Activated CD4-positive, alpha-beta T cell treated with anti-CD3 and anti-CD28 coated beads for 36 hours (primary cell): ENCODE measurements at places on chromosomes 5 and 9. TPM values are rescaled to one million over a fixed set of nuclear protein-coding genes. Genes with fewer than 3 reads are reported as not detected.
A peak's percentile ranks its signal among the peaks of the same experiment; 100 is the strongest.

GRCh38 chr5:14156650-14157492 lies 13.7 kb downstream of the TRIO start:
- no peak for DNase-seq

DNA sequence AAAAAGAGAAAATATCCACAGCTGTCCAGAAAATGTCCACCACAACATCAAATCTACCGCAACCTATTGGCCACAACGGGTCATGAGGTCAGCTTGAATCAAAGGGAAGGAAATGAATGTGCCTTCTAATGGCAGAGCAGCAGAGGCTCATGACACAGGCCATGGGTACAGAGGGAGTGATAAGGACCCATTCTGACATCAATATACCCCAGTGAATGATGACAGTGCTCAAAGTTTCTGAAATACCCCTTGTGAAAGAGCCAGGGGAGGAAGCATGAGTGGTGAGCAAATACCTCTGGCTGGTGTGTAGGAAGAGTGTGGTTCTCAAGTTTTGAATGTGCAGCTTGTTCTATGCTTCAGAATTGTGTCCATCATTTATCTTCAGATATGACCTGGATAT lies 348.2 kb downstream of the IRX1 start:
- DNase-seq, result no peak

DNA sequence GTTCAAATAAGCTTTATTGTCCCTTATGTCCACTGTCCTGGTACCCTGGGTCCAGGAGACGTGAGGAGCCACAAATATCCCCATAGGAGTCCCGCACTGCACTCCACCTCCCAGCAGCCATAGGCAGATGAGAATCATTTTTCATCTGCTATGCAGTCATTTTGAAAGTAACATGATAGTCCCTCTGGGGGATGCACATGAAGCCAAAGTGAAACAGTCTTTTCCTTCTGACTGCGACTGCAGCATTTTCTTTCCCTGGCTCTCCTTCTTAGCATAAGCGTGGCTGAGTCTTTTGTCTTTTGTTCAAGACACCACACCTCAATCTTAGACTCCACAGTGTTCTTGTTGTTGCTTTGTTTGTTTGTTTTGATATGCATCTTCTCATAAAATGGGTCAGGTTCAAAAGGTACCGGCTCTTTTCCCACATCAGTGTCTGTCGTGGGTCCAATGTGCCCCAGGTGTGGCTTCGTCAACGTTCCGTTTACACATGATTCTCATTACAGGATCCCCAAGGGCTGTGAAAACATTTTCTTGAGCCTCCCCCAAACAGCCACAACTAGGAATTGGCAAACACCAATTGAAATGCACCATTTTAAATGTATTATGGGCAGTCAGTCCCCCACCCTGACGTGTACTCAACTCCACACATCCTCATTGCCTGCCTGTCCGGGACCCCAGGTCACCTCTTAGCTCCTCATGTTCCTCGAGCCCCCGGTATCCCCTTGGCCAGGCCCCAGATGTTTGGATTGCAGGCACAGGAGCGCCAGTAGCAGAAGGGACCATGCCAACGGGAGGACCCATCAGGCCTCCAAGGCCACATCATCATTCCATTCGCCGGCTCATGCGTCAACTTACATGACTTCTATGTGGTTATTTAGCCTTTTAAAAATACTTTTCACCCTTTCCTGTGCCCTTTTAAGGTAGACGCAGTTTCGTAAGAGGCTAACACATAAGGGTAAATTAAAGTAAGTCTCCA lies 237.8 kb upstream of the DAPK1 start:
- DNase-seq, result no peak

DNA sequence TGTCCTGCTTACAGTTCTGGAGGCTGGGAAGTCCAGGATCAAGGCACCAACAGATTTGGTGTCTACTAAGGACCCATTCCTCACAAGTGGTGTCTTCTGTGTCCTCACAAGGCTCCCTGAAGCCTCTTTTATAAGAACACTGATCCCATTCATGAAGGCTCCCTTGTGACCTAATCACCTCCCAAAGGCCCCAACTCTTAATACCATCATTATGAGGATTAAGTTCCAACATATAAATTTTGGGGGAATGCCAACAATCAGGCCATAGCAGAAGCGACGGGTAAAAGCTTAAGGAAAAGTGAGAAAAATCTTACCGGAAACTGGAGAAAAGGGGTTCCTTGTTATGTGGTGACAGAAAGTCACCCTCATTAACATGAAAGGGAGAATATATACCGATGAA lies 11.2 kb downstream of the CTNNAL1 start:
- no peak for DNase-seq

The WNT8A gene
- not detected for total RNA-seq

The TMOD1 gene
- total RNA-seq, result 1.5 TPM

The LCNL1 gene
- not detected for total RNA-seq

DNA sequence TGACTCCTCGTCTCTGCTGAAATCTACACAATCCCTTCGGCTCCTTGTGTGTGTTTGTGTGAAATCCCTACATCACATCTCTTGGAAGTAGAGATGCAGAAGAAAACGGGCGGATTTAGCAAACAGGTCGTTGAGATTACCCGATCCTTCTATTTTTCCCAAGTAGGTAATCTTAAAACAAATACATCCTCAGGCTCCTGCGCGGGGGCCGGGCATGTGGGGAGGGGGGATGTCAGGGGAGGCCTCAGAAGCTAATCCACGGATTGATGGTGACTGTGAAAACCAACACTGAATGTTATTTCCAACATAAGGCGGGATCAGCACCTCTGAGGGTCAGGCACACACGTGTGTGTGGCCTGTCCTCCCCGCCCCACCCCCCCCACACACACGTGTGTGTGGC lies 137.8 kb downstream of the ROR2 start:
- no peak for DNase-seq

DNA sequence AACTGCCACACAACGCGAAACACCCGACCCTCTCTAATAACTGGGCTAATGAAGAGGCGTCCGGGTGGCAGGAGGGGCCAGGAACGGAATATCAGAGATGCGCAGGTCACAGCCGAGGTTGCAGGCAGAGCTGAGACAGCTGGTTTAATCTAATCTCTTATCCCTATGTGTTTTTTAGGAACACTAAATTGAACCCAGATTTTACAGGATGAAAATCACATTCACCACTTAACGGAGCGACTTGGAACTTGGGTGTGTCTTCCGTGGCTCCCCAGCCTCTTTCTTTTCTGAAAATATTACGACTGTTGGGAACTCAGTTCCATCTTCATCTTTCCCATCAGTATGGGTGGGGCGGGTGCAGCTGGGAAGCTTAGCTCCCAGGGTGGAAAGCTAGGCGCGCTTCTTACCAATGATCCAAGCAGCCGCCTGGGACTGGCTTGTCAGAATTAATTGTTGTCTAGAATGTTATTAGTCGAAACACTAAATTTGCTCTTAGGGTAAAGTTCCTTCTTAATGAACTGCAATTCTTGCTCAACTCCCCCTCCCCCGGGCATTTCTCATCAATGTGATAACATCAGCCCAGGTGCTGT lies 92.5 kb downstream of the IRX2 start:
- DNase-seq, result no peak

The PCDHA1 gene
- not detected for total RNA-seq

The KIF20A gene
- 76.3 TPM for total RNA-seq

The RASGRF2 gene
- 8.2 TPM for total RNA-seq

GRCh38 chr9:130243015-130243881 lies 22.3 kb upstream of the HMCN2 start:
- peak; percentile 88 for DNase-seq

The FCN2 gene
- total RNA-seq, result not detected
